ENCODE measurements at places on chromosomes 13 and 19. TPM values are rescaled to one million over a fixed set of nuclear protein-coding genes. Genes with fewer than 3 reads are reported as not detected.

Gene TMEM272
- 0.08 TPM for total RNA-seq

Gene LIG4
- total RNA-seq, result 8.5 TPM

Gene CACNG7
- total RNA-seq, result not detected

Gene SSC5D
- total RNA-seq, result 0.11 TPM

Gene LPAR2
- 52.1 TPM for total RNA-seq

Gene PPP2R1A
- 232 TPM for total RNA-seq

Gene NPAS1
- total RNA-seq, result 0.64 TPM

Gene CEACAM20
- total RNA-seq, result not detected

Gene ZFP82
- total RNA-seq, result 3.6 TPM

Gene FFAR2
- 1.6 TPM for total RNA-seq

Gene KLK12
- not detected for total RNA-seq

Gene ZNF470
- 2.1 TPM for total RNA-seq

Gene LILRB2
- total RNA-seq, result 23.7 TPM

Gene CEACAM7
- not detected for total RNA-seq

Gene ADM5
- 2.3 TPM for total RNA-seq

Gene DOCK6
- 2.3 TPM for total RNA-seq

Gene SWSAP1
- total RNA-seq, result 2.8 TPM

Gene CGB2
- total RNA-seq, result not detected

Gene RFPL4AL1
- total RNA-seq, result not detected

Gene CCL25
- not detected for total RNA-seq

Gene BRME1
- 7.7 TPM for total RNA-seq

Gene PRR19
- total RNA-seq, result not detected

Gene GZMM
- total RNA-seq, result 286 TPM

Gene KLK7
- total RNA-seq, result not detected

Gene MYO1F
- 1,014 TPM for total RNA-seq

Gene NANOS3
- total RNA-seq, result 2.6 TPM

Gene F10
- total RNA-seq, result not detected

Gene TLE2
- total RNA-seq, result 8.8 TPM

Gene RGL3
- total RNA-seq, result not detected

Gene SACS
- 10.0 TPM for total RNA-seq

Gene ZGLP1
- 2.2 TPM for total RNA-seq

Gene ELSPBP1
- total RNA-seq, result not detected

Data from natural killer cell (primary cell).